NCI-H524 (cell line): ENCODE measurements at places on chromosomes 12 and 14.

DNA sequence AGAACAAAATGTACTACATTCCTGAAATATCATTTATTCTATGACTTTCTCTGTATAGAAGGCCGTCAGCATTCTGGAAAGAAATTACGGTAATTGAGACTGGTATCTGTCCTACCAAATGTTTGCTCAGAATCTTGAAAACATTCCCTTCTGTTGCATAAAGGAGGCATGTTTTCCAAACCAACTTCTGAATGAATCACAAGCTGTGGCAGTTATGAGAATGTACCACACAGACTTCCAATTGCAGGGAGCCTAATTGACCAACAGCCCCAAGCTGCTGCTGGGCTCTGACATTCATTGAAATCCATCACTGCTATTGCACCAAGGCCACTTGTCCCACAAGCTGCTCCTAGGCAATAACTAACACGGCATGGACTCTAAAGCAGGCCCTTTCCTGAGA is 185.3 kb upstream of the CCDC196 start:
- DNase-seq: no peak

DNA sequence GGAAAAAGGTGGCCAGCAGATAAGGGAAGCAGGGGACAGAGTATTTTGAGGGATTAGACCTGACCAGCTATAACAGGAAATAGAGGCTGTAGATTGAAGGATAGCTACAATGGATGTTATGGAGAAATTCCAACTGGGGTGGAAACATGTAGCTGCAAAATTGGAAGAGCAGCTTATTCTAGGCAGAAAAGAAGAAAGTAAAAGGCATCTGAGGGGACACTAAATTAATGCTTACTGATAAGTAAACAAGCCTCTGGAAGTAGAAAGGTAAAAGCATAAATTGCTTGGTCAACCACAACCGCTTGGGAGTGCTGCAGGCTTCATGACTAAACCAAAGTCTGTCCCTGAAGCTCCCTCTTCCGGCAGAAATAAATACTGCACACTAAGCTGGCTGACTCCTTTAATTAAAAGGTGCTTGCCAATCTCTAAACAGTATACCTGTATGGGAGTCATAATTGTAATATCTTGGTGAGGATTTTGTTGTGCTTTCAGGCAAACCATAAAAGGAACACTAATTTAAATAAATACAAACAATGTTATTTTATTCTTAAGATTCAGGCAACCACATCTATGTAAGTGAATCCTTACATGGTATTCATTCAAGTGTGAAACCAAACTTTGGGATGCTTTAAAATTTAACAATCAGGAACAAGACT is 7.7 kb downstream of the UBC start:
- no peak for DNase-seq

GRCh38 chr12:67807814-67808213 is 159.3 kb downstream of the DYRK2 start:
- DNase-seq: no peak

- DNase-seq: no peak
Observed at GRCh38 chr12:90970471-90970870, 15.5 kb upstream of the CCER1 start.

- DNase-seq: no peak
Observed at GRCh38 chr14:75804570-75805275, 143.7 kb downstream of the TTLL5 start.
